ENCODE measurements at places on chromosomes 12 and 14. TPM values are rescaled to one million over a fixed set of nuclear protein-coding genes. Genes with fewer than 3 reads are reported as not detected.

TPCN1 gene
- total RNA-seq, result 4.2 TPM

TAC3 gene
- total RNA-seq, result 4.7 TPM

TPPP2 gene
- total RNA-seq, result not detected

PHLDA1 gene
- total RNA-seq, result 23.8 TPM

TUNAR gene
- 9.6 TPM for total RNA-seq

All from temporal lobe (tissue), 4 donors.